Uterus (tissue), 4 donors: ENCODE measurements at places on chromosomes 13 and 19.

DNA sequence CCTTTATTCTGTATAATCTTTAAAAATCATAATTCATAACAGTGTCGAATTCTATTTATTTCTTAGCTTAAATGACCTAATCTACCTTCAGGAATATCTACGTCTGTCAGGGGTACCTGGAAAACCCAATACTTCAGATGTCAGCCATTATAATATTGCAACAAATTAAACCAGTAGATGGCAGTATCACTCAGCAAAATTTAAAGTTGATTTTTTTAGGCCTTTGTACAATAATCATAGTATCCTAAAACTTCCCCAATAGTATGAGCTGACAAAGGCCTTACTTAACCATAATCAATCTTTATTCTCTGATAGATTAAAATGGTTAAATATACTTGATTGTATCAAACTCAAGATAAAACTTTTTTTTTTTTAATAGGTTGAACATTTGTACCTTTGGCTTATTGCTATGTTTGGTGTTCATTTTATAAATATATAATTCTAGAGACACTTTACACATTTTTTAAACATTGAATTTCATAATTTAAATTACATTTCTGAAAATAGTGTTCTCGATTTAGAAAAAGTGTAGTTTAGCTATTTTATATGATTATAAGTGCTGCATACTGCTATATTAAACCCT is 830.2 kb upstream of the SPRY2 start:
- H3K27ac ChIP-seq, result no peak overlapping the region
- no peak overlapping the region for H3K4me3 ChIP-seq
- no peaks in the 10 kb centered on the region for H3K27me3 ChIP-seq
- H3K36me3 ChIP-seq, result no peaks in the 10 kb centered on the region
- H3K4me1 ChIP-seq, result no peaks in the 10 kb centered on the region

GRCh38 chr19:6038634-6039405 is 60.9 kb upstream of the RANBP3 start:
- H3K36me3 ChIP-seq, result no peaks in the 10 kb centered on the region
- no peak for DNase-seq
- H3K4me3 ChIP-seq, result no peak overlapping the region
- no peaks in the 10 kb centered on the region for H3K4me1 ChIP-seq

DNA sequence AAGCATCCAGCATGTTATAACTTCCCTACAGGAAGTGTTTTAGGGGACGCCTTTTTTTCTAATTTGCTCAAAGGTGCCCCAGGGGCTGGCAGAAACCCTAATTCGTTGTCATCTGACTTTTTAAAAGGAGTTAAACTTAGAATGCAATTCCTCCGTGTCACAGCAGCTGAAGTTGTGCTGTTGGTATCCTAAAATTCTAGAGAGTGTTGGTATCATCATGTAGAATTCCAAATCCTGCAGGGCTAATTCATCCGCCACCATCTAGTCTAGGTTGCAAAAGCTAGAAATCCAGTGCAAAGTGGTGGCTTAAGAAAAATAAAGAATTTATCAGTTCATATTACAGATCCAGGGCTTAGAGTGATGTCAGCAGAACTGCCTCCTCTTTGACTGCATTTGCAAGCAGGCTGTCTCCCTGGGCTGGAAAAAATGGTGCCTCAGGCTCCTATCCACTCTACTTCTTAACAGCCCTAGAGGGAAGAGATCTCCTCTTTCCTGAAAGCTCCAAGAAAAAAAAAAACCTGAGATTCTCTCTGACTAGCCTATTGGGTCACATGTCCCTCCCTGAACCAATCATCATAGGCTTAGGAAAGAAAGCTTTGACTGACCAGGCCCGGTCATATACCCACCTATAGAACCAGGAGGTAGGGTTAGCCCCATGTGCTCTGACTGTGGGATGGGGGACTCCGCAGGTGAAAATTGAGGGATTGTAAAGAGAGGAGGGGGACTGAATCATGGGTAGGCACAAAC is 73.0 kb downstream of the MAP4K1 start:
- H3K36me3 ChIP-seq, result no peaks in the 10 kb centered on the region
- no peak overlapping the region for H3K4me3 ChIP-seq
- H3K27me3 ChIP-seq, result no peaks in the 10 kb centered on the region
- DNase-seq, result no peak
- H3K27ac ChIP-seq, result no peak overlapping the region
- no peaks in the 10 kb centered on the region for H3K4me1 ChIP-seq

- H3K27me3 ChIP-seq, result no peaks in the 10 kb centered on the region
- H3K4me1 ChIP-seq, result no peaks in the 10 kb centered on the region
- no peak overlapping the region for H3K27ac ChIP-seq
- no peak for DNase-seq
Observed at GRCh38 chr19:45162608-45163143, 1.9 kb upstream of the NKPD1 start.

GRCh38 chr19:17333611-17334413 is 843 bp downstream of the ANO8 start:
- no peak overlapping the region for H3K27ac ChIP-seq
- H3K27me3 ChIP-seq, result peaks cover 12% of the 10 kb centered on the region
- no peak for DNase-seq
- no peaks in the 10 kb centered on the region for H3K36me3 ChIP-seq

GRCh38 chr19:38335949-38336637 is 463 bp downstream of the CATSPERG start:
- no peaks in the 10 kb centered on the region for H3K36me3 ChIP-seq
- peak overlapping the region; percentile 96 for H3K27ac ChIP-seq
- peak overlapping the region; percentile 69 for H3K4me3 ChIP-seq
- no peaks in the 10 kb centered on the region for H3K27me3 ChIP-seq
- DNase-seq, result peak; percentile 95

DNA sequence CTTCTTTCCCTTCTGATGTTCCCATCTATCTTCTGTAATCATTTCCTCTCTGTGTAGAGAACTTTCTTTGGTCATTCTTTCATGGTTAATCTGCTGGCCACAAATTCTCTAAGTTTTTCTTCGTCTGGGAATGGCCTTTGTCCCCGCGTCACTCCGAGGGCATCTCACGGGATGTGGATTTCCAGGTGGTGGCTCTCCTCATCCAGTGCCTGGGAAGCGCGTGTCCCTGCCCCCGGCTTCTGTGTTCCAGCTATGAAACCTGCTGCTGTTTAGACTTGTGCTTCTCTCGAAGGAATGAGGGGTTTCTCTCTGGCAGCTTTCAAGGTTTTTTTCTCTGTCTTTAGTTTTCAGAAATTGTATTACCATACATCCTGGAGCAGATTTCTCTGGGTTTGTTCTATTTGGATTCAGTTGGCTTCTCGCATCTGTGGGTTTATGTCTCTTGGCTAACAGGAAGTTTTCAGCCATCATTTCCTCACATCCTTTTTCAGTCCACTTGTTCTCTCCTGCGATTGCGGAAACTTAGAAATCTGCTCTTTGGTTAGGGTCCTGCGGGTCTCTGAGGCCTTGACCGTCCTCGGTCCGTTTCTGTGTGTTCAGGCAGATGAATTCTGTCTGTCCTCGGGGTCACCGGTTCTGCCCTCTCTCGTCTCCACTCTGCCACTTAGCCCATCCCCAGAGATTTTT is 36.9 kb upstream of the DCUN1D2 start:
- no peaks in the 10 kb centered on the region for H3K4me1 ChIP-seq
- H3K36me3 ChIP-seq, result no peaks in the 10 kb centered on the region
- H3K27ac ChIP-seq, result no peak overlapping the region
- no peaks in the 10 kb centered on the region for H3K27me3 ChIP-seq

GRCh38 chr19:6211632-6212402 is 68.0 kb downstream of the MLLT1 start:
- peaks cover under 1% of the 10 kb centered on the region for H3K4me1 ChIP-seq
- no peak overlapping the region for H3K4me3 ChIP-seq
- no peaks in the 10 kb centered on the region for H3K36me3 ChIP-seq
- no peaks in the 10 kb centered on the region for H3K27me3 ChIP-seq
- no peak overlapping the region for H3K27ac ChIP-seq
- DNase-seq, result no peak

DNA sequence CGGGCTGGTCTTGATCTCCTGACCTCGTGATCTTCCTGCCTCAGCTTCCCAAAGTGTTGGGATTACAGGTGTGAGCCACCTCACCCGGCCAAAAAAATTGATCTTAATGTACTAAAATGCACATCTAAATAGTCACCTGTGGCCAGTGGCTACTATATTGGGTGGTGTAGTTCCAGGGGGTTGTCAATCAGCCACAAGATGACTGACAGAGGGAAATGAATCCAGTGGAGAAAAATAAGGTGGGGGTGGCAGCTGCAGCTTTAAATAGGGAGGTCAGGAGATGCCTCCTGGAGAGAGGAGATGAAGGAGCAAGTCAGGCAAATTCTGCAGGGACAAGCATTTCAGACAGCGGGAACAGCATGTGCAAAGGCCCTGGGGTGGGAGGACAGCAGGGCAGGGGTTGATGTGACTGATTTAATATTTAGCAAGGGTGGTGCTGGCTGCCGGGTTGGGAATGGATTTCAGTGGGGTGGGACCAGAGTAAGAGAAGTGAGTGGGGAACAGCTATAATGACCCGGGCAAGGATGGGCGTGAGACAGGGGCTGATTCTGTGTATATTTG is 18.0 kb downstream of the TIMM13 start:
- H3K27me3 ChIP-seq, result no peaks in the 10 kb centered on the region
- H3K36me3 ChIP-seq, result no peaks in the 10 kb centered on the region
- no peaks in the 10 kb centered on the region for H3K4me1 ChIP-seq

DNA sequence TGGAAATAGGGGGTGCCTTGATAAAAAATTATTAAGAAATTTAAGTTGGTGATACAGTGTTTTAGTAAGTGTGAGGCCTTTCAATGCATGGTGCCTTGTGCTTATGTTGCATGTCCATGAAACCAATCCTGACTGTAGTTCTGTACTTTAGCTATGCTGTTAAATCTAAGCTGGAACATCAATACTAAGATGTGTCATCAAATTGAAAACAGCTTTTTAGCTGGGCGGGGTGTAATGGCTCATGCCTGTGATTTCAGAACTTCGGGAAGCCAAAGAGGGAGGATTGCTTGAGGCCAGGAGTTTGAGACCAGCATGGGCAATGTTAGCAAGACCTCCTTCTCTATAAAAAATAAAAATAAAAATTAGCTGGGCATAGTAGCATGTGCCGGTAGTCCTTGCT is 930.3 kb upstream of the PCDH9 start:
- H3K27ac ChIP-seq, result no peak overlapping the region
- H3K4me1 ChIP-seq, result no peaks in the 10 kb centered on the region
- no peaks in the 10 kb centered on the region for H3K36me3 ChIP-seq
- DNase-seq, result no peak
- H3K4me3 ChIP-seq, result no peak overlapping the region
- no peaks in the 10 kb centered on the region for H3K27me3 ChIP-seq

DNA sequence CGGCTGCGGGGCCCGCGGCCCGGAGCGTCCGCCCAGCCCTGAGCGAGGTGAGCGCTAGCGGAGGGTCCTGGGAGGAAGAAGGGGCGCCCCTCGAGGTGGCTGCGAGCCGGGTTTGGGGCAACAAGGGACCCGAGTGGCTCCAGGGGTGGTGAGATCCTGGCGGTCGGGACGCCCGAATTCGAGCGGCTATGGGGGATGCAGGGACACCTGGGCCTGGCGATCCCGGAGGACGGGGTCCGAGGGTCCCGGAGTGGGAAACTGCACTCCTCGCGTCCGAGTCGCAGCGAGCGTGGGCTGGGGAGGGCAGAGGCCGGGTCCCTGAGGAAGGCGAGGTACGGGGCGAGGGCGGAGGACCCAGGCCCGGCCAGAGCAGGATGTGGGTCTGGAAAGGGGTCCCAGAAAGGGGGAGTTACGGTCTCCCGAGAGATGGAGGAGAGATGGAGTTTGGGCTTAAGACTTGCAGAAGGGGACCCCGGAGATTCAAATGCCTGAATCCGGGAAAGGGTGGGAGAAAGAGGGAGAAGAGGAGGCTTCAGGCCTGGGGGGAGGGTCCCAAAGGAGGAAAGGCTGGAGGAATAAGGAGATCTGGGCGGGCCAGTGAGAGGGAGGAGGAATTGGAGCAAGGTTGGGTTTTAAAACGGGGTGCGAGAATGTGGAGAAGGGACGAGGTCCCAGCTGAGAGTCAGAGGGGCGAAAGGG is 542 bp downstream of the CACNG7 start:
- no peak overlapping the region for H3K4me3 ChIP-seq
- peaks cover 15% of the 10 kb centered on the region for H3K27me3 ChIP-seq
- DNase-seq, result no peak
- no peaks in the 10 kb centered on the region for H3K36me3 ChIP-seq

GRCh38 chr19:5079071-5079774 is 110.3 kb downstream of the KDM4B start:
- no peaks in the 10 kb centered on the region for H3K4me1 ChIP-seq

GRCh38 chr13:60303166-60303565 is 93.9 kb upstream of the TDRD3 start:
- no peaks in the 10 kb centered on the region for H3K4me1 ChIP-seq
- H3K36me3 ChIP-seq, result no peaks in the 10 kb centered on the region
- no peaks in the 10 kb centered on the region for H3K27me3 ChIP-seq
- H3K4me3 ChIP-seq, result no peak overlapping the region
- no peak overlapping the region for H3K27ac ChIP-seq

DNA sequence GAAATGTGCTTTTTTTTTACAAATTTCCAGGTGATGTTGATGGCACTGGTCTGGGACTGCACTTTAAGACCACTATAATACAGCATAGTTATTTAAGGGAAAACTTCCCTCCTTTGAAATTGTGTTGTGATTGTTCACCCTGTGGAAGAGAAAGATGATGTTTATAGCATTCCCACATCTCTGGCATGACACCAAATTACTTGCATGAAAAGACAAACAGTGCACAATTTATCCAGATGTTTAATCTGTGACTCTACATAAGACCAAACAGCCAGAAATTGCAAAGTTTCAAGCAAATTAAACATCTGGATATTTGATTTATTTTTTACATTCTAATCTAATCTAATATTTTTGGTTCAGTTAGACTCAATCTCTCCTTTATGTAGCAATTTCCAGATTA is 51.6 kb downstream of the UFM1 start:
- H3K27ac ChIP-seq, result no peak overlapping the region
- no peak overlapping the region for H3K4me3 ChIP-seq
- H3K36me3 ChIP-seq, result no peaks in the 10 kb centered on the region
- H3K27me3 ChIP-seq, result no peaks in the 10 kb centered on the region
- DNase-seq, result no peak
- H3K4me1 ChIP-seq, result no peaks in the 10 kb centered on the region

- H3K27ac ChIP-seq, result no peak overlapping the region
- DNase-seq, result no peak
- no peaks in the 10 kb centered on the region for H3K4me1 ChIP-seq
- no peak overlapping the region for H3K4me3 ChIP-seq
- H3K36me3 ChIP-seq, result no peaks in the 10 kb centered on the region
- H3K27me3 ChIP-seq, result no peaks in the 10 kb centered on the region
Observed at GRCh38 chr13:104683789-104684188, 1617.6 kb upstream of the SLC10A2 start.

DNA sequence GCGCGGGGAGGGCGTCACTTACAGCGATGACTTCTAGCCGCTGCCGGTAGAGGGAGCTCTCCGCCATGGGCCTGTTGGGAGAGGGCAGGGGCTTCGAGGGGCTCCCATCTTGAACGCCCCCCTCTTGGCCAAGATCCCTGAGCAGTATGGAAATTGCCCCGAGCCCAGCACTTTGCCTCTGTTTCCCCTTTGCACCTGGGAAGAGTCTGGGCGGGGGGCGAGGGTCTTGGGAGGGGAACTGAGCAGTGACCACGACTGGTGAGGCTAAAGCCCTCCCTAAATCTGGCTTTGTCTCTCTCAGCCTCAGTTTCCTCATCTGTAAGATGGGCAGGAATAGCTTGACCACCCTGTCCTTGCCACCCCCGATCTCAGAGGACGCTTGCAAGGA is 2.8 kb downstream of the PALM3 start:
- DNase-seq, result no peak
- H3K27me3 ChIP-seq, result peaks cover 8% of the 10 kb centered on the region
- H3K4me3 ChIP-seq, result no peak overlapping the region
- no peak overlapping the region for H3K27ac ChIP-seq
- H3K36me3 ChIP-seq, result no peaks in the 10 kb centered on the region

GRCh38 chr19:1507192-1507660 is 5.6 kb downstream of the ADAMTSL5 start:
- DNase-seq, result peak; percentile 43
- peak overlapping the region; percentile 42 for H3K4me3 ChIP-seq
- H3K36me3 ChIP-seq, result no peaks in the 10 kb centered on the region
- H3K27ac ChIP-seq, result peak overlapping the region; percentile 84
